CD4-positive, alpha-beta T cell treated with Interleukin-10 for 1 hour (primary cell): ENCODE measurements at places on chromosomes 2 and 18.

- DNase-seq, result no peak
Measured at GRCh38 chr2:216385478-216385877, 13.2 kb upstream of the MARCHF4 start.

DNA sequence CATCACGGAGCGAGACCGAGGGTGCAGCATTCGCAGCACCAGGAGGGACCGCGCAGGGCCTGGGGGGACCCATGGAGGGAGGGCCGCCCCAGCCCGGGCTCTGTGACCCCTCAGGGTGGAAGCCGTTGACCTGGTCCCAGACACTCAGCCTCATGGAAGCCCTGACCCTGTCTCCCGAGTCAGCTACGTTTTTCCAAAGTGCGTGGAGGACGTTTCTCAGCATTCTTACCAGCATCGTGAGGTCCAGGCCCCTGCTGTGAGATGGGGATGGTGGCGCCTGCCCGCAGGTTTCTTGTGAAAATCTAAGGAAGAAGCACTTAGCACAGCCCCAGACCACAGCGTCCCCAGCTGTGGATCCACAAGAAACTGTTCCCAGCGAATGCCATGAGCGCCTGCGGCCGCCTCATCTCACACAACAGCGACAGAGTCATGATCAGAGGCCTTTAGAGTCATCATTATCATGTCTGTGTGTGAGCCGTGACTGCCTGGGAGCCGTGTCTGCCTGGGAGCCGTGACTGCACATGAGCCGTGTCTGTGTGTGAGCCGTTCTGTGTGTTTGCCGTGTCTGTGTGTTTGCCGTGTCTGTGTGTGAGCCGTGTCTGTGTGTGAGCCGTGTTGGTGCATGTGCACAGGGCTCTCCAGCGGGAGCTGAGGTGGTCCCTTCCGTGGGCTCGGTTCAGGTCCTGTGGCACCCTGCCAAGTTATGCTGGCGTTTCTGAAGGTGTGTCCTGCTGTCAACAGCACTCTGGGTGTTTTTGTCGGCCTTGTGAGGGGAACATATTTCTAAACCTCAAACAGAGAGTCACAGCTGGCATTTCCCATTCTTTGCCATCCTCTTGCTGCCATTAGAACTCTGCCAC, 49.2 kb upstream of the KCNG2 start:
- DNase-seq, result no peak

DNA sequence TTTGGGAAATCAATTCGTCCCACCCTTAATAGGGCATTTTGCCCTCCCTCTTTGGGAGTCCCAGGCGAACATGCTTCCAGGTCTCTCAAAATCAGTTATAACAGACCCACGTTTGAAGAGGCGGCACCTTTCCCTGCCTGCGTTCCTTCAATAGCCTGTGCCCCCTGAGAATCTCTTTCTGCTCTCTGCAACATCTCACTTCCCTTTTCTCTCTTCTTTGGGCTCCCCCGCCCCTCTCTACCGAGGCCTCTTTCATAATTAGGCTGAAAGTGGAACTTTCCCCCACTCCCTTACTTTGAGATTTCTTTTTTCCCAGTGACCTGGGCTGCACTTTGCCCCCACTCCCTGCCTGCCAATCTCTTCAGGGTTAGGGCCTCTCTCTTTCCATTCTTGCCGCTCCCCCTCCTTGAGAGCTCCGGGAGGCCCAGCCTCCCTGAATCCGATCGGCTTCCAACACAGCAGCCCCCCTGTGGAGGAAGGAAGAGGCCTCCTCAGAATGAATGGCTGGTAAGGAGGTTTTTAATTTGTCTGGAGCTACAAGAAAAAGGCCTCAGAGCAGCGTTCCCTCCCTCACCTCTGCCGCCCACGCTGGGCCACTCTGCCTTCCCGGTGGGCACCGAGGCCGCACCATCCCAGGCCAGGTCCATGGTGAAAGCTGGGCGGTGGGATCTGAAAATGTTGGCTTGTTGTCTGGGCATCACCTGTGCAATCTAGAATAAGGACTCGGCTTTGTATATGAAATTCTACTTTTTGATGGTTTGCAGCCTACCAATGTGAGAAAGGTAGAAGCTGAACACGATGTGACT, 162.6 kb upstream of the SIX3 start:
- peak; percentile 6 for DNase-seq

- DNase-seq, result no peak
Measured at GRCh38 chr2:223235986-223236385, 184.0 kb downstream of the KCNE4 start.

GRCh38 chr2:11669454-11670291, at the start of gene NTSR2:
Gene NTSR2, minus strand, starts transcription at chr2:11670195. Its CDS starts 66 bp downstream, at chr2:11670129.
- peak; percentile 10 for DNase-seq

DNA sequence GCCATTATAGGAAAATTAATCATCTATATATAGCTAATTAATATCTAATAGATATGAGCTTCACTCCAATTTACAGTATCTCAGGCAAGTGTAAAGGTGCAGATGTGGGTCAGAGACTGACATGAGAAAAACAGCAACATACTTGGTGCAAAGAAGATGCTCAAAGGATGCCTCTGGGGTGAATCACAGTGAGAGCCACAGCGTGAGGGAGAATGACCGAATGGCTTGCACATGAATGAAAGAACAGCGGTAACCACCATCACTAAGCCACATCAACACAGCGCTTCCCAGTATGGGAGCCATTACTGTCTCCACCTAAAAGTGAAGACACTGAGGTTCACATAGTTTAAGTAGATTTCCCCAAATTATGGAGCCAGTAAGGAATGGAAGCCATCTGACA, 423.4 kb upstream of the ID2 start:
- no peak for DNase-seq

GRCh38 chr18:50231621-50232020, 34.7 kb downstream of the CFAP53 start:
- no peak for DNase-seq

- DNase-seq, result no peak
Measured at GRCh38 chr18:48575658-48576456, 37.0 kb downstream of the CTIF start.

DNA sequence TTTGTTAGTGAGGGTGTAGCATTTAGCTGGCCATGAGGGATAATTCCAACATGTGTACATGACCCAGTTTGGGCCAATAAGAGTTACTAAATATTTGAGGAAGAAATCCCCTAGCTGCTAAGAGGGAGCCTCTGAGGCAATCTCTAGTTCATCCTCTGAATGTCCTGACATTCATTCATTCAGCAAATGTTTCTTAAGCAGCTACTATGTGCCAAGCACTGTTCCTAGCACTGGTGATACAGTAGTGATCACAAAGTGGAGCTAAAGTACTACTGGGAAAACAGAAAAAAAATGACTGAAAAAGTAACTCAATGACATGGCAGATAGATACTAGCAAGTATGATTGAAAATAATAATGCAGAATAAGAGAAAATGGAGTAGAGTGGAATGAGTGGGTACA, 79.8 kb upstream of the PID1 start:
- no peak for DNase-seq

- peak; percentile 74 for DNase-seq
Measured at GRCh38 chr18:813172-814071, 1.4 kb upstream of the YES1 start.

DNA sequence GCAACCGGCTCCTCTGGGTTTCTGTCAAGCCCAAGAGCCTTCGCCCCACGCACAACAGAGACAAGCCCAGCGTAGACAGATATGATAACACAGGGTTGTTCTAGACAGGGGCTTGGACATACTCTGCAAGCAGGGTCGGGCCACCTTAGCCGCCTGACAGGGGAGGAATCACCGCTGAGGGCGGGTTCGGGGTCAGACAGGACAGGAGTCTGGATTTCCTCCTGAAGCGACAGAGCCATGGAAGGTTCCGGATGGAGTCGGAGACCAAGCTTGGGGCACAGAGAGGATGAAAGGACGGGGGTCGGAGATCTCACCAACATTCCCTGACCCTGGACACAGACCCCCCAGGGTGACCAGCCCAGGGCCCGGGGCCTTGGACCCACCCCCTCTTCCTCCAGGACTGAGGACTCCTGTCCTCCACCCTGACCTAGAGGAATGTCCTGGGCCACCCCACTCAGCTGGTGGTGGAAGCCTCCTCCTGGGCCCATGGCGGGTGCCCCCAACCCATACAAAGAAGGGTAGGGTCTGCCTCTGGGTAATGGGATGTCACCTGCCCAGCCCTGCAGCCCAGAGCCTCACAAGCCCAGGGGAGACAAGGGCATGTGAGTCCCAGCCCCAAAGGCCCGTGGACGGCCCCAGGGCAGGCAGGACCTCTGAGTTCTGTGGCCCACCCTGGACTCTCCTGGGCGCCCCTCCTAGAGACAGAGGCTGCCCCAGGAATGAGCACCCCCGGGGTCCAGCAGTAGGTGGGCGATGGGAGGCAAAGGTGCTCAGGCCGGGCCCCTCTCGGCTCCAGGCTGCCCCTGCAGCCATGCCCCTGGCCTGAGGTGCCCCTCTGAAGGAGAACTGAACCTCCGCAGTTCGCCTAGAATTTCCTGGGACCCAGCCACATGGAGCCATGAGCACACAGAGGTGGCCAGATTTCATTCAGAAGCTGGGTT, 44.1 kb upstream of the GPC1 start:
- DNase-seq, result no peak

DNA sequence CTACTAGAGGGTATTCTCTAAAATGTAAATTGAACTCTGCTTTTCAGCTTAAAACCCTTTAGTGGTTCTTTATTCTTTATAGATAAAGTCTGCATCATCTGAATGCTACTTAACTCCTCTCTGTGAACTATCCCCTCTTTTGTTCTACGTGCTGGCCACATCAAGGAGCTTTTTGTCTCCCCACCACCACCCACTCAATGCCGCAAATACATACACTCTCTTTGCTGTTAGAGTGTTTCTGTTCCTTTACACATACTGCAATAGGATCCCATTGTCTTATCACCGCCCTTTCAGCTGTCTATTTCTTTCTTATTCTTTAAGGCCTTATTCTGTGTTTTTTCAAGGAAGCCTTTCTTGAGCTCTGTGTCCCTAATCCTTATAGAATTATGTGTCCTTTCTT, 83.3 kb downstream of the EML4 start:
- DNase-seq, result peak; percentile 27

DNA sequence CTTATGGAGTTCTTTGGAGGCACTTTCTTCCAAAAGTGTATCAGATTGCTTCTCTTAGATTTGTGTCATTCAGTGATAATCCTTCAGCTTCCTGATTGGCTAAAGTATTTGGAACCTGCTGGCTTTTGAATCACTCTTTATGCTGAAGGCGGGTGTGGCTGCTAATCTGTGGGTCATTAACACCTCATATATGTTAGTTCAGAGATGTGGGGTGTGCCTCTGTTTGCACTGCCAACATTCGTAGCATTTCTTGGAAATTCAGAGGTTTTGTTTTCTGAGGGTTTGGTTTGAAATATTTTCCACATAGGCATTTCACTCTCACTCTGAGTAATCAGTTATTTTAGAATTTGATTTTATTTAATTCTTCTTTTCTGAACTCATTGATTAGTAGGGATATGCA, 1604.4 kb upstream of the ACVR2A start:
- DNase-seq, result no peak

DNA sequence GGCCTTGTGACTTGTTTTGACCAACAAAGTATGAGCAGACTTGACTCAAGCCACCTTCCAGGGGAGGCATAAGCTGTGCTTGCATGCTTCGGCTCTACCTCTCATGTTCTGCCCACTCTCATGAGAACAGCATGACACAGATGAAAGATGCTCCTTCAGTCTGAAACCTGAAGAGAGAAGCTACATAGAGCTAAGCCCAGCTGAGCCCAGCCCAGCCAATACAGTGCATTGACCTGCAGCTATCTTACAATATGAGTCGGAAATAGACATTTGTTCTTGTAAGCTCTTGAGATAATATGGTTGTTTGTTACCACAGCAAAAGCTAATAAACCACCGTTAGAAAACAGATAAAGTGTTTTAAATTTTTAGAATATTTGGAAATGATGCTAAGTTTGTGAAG, 426.7 kb upstream of the PKDCC start:
- DNase-seq, result no peak

- no peak for DNase-seq
Measured at GRCh38 chr18:65415098-65415497, 335.7 kb upstream of the CDH7 start.

DNA sequence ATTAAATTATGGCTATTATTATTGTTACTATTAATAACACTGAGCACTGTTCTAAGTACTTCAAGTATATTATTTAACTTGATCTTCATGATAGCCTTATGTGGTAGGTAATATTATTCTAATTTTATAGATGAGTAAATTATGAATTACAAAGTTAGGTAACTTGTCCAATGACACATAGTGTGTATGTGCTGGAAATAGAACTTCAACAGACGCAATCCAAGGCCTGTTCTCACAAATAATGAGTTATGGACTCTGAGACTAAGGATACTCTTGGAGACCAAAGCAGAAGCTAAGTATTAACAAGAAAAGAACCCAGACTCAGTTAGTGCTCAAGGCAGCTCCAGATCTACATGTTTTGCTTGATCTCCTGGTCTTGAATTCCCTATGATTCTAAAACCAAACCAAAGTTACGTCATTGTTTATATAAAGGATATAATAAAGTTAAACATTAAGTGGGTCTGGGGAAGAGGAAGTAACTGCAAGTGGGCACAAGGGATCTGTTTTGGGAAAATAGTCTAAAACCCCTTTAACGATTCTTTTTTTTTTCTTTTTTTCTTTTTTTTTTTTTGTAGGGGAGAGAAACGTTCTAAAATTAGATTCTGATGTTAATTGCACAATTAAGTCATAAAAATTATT, 211.3 kb downstream of the ERBB4 start:
- no peak for DNase-seq

- no peak for DNase-seq
Measured at GRCh38 chr2:226904592-226904991, 68.7 kb downstream of the RHBDD1 start.

DNA sequence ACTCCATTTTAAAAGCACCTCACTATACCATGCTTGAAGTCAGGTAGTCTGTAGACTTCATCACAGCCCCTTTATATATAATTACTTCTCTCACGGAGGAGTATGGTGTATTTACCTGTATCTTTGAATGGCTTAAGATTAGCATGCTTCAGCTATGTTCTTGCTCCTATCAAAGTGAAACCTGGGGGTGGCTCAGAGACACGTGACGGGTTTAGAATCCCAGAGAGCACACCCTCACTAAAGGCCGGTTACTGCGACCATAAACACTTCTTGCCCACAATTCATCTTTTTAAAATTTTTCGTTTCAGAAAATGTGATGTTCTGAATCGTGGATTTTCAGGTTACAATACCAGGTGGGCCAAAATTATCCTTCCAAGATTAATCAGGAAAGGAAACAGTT, 3.6 kb downstream of the IAH1 start:
- no peak for DNase-seq

- no peak for DNase-seq
Measured at GRCh38 chr2:10901160-10901939, 10.4 kb upstream of the KCNF1 start.

GRCh38 chr2:182822733-182823132, 43.7 kb downstream of the FRZB start:
- no peak for DNase-seq

DNA sequence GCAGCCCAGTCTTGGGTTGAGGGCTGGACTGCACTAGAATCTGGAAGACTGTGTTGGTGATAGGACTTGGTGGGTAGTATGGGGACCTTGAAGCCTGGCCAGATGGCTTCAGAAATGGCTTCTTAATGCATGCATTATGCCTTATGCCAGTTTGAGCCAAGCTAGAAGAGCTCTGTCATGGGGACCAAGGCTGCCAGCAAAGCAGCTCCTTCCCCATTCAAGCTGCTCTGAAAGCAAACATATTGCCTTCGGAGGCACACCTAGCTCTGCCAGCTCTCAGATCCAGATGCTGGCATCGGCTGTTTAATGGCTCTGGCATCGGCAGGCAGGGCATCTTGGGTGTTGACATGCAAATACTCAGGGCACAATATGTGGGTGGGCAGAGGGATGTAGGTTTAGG, 59.0 kb upstream of the IGFBP5 start:
- DNase-seq, result no peak

GRCh38 chr2:207953354-207953753, 72.0 kb downstream of the PLEKHM3 start:
- no peak for DNase-seq
